ENCODE measurements at places on chromosomes 3 and 15.

DNA sequence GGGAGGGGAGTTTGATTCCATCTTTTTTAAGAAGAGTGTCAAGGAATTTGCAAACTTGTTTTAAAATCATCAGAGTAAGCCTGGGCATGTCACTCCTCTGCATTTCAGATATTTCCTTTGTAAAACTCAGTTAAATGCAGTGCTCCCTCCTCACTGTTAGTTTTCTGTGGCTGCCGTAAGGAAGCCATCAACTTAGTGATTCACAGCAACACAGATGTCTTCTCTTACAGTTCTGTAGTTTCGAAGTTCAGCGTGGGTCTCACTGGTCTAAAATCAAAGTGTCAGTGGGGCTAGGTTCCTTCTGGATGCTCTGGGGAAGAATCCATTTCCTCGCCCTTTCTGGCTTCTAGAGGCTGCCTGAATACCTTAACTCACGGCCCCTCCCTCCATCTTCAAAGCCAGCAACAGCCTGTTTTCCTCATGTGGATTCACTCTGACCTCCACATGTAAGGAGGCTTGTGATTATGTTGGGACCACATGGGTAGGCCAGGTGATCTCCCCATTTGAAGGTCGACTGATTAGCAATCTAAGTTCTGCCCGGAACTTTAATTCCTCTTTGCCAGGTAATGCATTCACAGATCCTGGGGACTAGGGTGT lies 12.4 kb downstream of the ISG20 start:
- DNase-seq, result no peak

GRCh38 chr15:31039961-31040360 lies 48.5 kb upstream of the MTMR10 start:
- no peak for DNase-seq

- no peak for DNase-seq
Observed at GRCh38 chr15:31111091-31111647, 9.6 kb upstream of the TRPM1 start.

- no peak for DNase-seq
Observed at GRCh38 chr15:43955140-43955539, 128.3 kb downstream of the WDR76 start.

DNA sequence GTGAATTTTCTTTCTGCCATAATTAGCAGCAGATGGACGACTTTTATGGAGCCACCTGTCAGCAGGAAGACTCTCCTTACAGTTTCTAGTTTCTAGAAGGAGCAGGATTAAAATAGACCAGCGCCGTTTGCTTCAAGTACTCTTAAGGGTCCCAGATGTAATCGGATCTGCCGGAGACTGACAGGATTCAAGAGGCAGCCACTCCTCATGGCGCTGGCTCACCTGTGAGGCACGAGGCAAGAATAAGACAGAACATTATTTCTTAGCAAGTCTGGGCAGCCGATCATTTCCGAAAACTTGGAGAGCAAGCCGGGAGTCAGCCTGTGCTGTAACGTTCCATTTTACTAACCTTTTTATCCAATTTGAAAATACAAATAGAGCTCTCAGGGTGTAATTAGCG lies 410.4 kb upstream of the RORA start:
- DNase-seq, result no peak

DNA sequence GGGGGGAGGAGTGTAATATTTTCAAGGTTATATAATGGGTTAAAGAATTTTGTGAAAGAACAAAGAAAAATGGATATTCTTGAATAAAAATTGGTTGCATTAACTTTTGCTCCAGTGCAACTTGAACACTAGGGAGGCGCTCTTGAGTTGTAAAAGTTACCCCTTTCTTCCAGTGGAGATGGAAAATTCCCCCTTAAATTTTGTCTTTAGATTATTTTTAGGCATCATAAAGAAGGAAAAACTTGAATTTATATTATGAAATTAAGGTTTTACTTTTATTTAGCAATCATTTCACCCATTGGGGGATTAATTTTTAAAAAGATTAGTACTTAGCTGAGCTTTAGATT lies 550 bp upstream of the CHD2 start:
- no peak for DNase-seq

DNA sequence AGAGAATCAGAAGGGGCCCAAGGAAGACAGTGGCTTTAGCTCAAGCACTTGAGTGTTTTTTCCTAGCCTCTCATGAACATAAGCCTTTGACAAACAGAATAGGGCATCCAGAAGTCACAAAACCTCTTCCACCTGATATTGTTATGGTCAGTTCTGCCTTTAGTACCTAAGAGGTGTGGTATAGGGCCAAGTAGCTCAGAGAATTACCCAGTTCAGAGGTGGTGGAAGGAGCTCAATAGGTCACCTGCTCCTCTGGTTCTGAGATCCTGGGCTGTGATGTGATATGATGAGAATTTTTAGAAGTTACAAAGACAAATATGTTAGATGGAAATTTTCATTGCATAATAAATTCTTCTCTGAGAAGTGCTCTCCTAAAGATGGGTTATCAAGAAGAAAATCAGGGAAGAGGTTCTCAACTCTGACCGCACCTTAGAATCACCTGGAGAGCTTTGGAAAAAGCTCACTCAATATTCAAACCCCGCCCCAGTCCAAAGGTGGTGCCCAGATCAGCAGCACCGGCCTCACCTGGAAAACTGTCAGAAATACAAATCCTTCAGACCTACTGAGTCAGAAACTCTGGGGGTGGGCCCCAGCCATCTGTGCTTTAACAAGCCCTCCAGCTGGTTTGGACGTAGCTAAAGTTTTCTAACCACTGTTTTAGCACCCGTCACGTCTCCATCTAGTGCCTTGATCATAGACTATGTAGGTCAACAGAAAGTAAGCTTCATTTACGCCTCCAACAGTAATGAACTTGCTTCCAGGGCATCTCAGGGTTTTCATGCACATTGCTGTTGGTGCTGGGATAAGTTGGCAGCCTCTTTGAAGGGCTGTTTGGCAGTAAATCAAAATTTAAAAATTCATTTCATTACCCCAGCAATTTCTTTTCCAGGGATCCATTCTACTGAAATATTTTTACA lies 101.3 kb downstream of the MYH15 start:
- no peak for DNase-seq

GRCh38 chr15:27486683-27487647 lies 516.0 kb downstream of the GABRG3 start:
- DNase-seq, result no peak

Measured in GM04504 (cell line).